ENCODE measurements at places on chromosomes 6 and 20.

DNA sequence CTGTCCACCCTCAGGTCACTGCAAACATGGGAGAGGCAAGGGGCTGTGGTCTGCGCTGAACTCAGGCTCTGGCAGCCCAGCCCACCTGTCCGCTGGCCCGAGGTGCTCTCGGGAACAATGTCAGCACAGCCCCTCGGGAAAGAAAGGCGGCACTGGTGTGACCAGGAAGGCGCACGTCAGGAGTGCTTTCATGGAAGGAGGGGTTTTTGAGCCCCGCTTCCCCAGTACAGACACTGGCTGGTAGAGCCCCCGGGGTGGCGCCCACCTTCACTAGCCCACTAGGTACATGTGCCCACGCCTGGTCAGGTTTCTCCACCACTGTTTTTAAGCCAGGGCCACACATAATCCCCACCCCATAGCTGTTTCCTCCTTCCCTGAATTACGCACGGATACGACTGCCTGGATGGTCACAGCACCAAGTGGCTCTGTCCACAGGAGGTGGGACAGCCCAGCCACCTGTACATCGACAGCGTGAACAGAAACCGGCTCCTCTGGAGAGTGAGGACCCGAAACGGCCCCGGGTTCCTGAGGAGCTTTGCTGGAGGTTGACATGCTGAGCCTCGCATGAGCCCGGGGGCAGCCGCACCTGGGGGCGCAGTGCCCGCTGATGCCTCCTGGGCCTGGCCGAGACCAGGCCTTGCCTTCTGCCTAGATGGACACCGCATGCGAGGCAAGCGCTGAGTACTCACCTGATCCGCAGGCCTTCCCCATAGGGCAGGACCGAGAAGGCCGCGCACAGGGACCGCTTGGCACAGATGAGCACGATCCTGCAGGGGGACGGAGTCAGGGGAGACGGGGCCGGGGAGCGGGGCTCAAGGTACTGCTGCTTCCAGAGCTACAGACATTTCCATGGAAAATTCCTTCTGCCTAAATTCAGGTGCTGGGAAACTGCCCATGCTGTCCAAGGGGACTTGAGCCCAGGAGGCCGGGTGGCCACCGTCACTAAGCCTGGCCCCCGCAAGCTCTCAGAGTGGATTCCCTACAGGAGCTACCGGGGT lies 7.6 kb downstream of the RPS21 start:
- no peak for DNase-seq

DNA sequence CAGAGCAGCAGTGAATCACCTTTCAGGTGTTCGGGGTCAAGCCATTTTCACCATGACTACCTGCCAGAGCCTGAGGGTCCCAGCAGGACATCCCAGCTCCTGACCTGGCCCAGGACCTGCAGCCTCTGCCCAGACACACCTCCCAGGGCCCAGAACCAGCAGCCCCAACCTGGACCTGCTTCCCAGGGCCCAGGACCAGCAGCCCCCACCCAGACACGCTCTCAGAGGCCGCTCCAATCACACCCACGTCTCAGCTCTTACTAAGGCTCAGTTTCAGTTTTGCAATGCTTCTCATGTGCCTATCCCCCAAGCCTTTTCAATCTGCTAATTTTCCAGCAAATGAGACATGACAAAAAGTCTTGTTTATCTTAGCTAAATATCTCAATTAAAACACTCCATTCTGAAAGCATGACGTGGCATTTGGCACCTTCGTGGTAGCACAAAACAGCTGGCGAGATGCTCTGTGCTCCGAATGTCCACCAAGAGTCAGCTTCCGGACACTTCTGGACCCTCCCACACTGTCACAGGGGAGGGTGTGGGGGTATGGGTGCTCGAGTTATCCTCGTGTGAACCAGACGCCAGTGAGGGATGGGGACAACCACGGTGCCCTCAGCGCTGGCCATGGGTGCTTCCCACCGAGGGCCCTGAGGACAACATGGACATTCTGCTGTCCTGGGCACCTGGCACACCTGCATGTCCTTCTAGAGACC lies 253.2 kb downstream of the DLL1 start:
- DNase-seq, result no peak

GRCh38 chr6:90993770-90994169 lies 406.9 kb upstream of the MAP3K7 start:
- DNase-seq, result no peak

- DNase-seq, result no peak
Measured at GRCh38 chr6:27761391-27761790, 150.8 kb downstream of the OR2B2 start.

- no peak for DNase-seq
Measured at GRCh38 chr6:30730601-30731435, 10.7 kb downstream of the TUBB start.

GRCh38 chr20:46013829-46014516 lies 5.3 kb downstream of the MMP9 start:
- DNase-seq, result peak; percentile 65

GRCh38 chr6:44113414-44113813 lies 13.8 kb downstream of the MRPL14 start:
- peak; percentile 34 for DNase-seq

- DNase-seq, result no peak
Measured at GRCh38 chr6:4088704-4089103, 9.8 kb upstream of the FAM217A start.

- no peak for DNase-seq
Measured at GRCh38 chr6:166153966-166154365, 13.7 kb downstream of the TBXT start.

- no peak for DNase-seq
Measured at GRCh38 chr6:4163408-4164116, 28.2 kb upstream of the ECI2 start.

DNA sequence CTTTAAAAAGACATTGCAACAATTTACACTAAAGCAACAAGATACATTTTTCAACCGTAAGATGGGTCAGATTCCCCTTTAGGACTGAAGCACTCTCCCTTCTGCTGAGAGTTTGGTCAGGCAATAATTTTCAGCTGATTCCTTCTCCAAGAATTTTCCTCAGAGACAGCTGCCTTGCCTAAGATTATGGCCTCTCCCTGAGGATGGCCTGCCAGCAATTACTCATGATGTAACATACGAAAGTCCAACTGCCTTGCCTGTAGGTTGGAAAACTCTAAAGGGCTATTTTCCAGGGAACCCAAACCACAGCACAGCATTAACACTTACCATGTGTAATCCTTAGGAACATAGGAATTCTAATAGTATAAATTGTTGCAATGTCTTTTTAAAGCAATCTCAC lies 229.1 kb upstream of the FLRT3 start:
- DNase-seq, result no peak

DNA sequence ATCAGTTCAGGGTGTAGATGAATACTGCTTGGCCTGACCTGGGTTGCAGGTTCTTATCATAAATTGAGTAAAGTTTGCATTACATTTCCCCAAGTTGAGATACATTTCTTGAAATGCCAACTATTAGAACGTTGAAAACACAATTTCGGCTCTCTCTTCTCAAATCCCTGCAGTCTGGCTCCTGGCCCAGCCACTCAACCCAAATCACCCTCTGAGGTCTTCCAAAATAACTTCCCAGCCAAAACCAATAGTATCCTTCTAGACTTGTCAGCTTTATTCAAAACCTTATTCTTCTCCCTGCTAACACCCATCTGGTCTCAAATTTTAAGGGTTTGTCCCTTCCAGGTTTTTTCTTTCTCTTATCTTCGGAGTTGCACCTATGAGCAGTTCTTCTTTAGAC lies 263.6 kb downstream of the EYA4 start:
- DNase-seq, result no peak

DNA sequence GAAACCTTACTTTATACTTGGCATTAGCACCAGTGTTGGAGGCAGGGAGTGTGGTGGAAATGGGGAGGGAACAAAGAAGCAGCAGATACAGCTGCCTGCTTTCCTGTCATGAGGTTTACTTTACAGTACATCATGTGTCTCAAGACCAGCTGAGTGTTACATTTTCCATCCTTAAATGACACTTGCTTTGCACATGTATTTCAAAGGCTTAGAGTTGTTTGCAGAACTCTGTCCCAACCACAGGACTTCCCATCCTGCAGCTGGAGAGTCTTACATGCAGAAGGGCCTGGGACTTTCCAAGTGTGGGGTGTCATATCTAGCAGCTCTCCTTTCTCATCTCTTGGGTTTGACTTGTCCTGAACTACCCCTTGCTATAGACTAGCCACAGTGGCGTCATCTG lies 395.9 kb downstream of the DHX35 start:
- peak; percentile 46 for DNase-seq

- DNase-seq, result peak; percentile 30
Measured at GRCh38 chr6:34680802-34681515, 15.6 kb downstream of the ILRUN start.

DNA sequence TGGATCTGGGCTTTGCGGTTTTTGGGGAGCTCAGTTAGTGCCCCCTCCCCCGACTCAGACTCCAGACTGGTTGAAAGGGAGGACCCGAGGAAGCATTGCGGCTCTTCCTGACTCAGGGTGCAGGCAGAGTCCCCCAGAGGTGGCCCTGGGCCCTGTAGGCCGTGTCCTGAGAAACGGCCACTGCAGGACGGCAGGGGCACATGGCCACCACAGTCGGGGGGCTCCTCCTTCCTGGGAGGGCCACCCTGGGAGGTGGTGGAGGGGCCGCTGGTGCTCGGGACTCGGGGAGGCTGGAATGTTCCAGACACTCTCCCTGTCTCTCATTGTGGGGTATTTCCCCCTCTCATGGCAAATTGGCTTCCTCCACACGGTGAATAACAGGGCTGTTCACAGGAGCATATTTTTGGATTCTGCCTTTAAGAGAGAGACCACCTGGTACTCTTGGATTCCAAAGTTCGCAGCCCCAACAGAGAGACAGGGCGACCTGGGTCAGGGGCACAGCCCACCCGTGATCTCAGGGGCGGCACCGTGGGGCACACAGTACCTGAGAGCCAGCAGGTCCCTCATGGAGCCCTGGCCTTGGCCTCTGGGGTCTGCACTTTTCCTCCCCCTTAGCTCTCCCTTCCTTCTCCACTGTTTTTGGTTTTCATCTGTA lies 35.7 kb downstream of the FRMD1 start:
- no peak for DNase-seq

DNA sequence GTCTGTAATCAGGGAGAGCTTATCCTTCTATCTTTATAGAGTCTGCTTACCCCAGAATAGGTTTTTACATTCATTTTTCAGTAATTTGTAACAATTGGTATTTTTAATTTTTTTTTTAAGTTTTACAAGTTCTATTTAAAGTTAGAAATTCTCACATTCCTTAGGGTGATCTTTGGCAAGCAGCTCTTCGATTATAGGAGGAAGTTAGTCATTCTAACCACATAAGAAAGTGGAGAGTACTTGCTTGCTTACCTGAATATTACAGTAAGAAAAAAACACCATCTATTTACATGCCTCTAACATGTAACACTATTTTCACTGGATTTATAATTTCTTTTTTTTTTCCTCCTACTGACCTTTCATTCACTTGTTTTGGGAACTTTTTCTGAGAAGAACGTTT lies 6.7 kb downstream of the TSHZ2 start:
- DNase-seq, result no peak

- DNase-seq, result peak; percentile 94
Measured at GRCh38 chr6:26205161-26205624, 118.0 kb downstream of the HFE start.

- no peak for DNase-seq
Measured at GRCh38 chr6:153758516-153758915, 280.5 kb upstream of the OPRM1 start.

DNA sequence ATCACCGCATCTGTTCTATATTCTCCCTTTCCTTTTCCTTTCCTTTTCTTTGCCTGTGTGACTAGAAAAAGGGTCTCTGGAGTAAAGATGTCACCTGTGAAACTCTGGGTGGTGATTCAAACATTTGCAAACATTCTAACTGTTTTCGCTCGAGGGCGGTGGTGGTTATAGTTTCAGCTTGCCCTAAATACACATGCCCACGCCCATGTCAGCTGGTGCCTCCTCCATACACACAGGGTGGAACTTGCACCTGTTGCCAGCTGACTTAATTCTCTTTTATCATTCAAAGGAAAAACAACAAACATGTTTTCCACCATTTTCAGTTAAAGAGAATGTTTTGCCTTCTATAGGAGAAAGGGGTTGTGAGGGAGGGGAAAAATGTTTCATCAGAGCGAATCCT lies 381.9 kb upstream of the ARID1B start:
- no peak for DNase-seq

GRCh38 chr20:15556869-15557268 lies 1016.4 kb downstream of the KIF16B start:
- DNase-seq, result no peak

GRCh38 chr20:44758247-44759101 lies 12.8 kb downstream of the KCNK15 start:
- no peak for DNase-seq

DNA sequence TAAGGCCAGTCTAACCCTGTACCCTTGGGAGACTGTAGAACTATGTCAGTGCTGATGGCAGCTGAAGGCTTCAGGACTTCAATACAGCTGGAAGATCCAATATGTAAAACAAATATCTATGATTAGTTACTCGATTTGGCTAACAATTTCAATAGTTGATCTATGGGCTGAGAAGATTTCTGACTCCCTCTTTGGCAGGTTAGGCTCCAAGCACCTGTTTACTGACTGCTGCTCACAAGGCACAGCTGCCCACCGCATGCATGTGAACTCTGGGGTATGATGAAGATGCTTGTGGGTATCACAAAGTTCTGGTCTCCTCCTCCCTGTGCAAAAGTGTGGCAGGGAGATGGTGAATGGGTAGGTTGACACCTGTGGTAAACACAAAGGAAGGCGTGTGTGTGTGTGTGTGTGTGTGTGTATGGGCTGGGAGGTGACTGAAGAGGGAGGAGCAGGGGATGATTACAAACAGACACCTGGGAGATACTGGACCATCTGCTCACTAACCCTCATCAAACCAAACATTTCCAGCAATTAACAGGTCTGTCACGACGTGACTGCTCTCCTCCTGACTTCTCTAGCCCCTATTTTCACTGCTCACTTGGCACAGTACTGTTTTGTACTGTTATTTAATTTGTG lies 18.1 kb downstream of the ELMO2 start:
- DNase-seq, result no peak

- DNase-seq, result no peak
Measured at GRCh38 chr6:80608881-80609280, 502.4 kb downstream of the BCKDHB start.

GRCh38 chr6:116229287-116229913 lies 24.5 kb downstream of the TSPYL4 start:
- DNase-seq, result peak; percentile 93

GRCh38 chr6:54719633-54720032 lies 126.9 kb upstream of the FAM83B start:
- no peak for DNase-seq

DNA sequence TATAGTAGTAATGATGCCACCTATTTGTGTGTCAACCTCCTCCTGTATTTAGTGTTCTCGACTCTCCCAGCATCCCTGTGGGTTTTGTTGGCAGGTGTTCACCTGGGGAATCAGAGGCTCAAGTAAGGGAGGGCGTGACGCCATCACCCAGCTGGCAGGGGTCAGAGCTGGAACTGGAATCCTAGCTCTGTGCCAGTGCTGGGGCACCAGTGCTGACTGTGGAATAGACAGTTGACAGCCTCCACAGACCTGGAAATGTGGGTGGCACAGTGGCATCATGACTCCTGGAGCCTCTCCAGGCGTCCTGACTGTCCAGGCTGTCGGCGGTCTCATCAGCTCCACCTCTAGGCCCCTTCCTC lies 102.8 kb downstream of the SYCP2 start:
- DNase-seq, result no peak

GRCh38 chr20:2195614-2196013 lies 94.0 kb downstream of the STK35 start:
- no peak for DNase-seq

- DNase-seq, result no peak
Measured at GRCh38 chr6:137390334-137390733, 103.9 kb downstream of the OLIG3 start.

- no peak for DNase-seq
Measured at GRCh38 chr6:169222126-169222525, 31.5 kb downstream of the THBS2 start.

Measured in SK-MEL-5 (cell line).